ENCODE measurements at places on chromosomes 3 and 15.

DNA sequence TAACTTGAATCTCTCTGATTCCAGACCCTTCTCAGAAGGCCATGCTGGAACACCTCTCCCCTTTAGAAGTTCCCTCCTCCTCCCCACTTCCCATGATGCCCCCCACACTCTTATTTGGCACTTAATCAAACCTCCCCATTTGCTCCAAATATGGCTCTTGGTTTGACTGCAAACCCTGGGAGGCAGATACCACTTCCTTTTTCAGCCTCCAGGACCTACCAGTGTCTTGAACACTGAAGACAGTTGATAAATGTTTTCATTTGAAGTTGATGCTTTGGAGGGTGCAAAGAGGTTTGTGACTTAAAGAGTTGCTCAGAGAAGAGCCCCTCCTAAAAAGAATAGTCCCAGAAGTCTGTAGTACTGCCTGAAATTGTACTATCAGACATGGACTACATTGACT, 61.5 kb downstream of the SEMA5B start:
- no peak for DNase-seq

GRCh38 chr15:28932361-28932760, 46.6 kb downstream of the APBA2 start:
- DNase-seq, result no peak

- DNase-seq, result no peak
Measured at GRCh38 chr3:114557791-114558190, 264.0 kb downstream of the TIGIT start.

GRCh38 chr3:111956995-111957734, 21.7 kb upstream of the ABHD10 start:
- DNase-seq, result no peak

GRCh38 chr3:171384101-171384891, 75.9 kb downstream of the TNIK start:
- DNase-seq, result no peak

DNA sequence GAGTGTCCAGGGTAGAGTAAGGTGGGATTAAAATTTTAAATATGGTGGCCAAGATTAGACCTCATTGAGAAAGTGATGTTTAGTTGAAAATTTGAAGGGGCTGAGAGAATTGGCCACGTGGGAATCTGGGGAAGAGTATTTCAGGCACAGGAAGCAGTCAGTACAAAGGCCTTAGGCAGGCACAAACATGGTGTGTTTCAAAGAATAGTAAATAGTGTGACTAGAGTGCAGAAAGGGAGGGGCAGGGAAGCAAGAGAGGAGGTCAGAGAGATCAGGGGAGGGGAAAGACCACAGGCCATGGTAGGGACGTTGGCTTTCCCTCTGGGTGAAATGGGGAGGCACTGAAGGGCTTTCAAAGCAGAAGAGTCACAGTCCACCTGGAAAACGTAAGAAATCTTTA, 36.6 kb upstream of the POMGNT2 start:
- no peak for DNase-seq

- DNase-seq, result no peak
Measured at GRCh38 chr3:184786280-184786941, 25.6 kb upstream of the VPS8 start.

Measured in ACHN (cell line).